NCI-H2171 (cell line): ENCODE measurements at places on chromosomes 1 and 21.

- DNase-seq = no peak
These were observed 744.1 kb upstream of the CHRM3 start for GRCh38 chr1:238642231-238642630.

- DNase-seq = peak; percentile 39
These were observed 55.0 kb downstream of the SLX9 start for GRCh38 chr21:44994695-44995342.

DNA sequence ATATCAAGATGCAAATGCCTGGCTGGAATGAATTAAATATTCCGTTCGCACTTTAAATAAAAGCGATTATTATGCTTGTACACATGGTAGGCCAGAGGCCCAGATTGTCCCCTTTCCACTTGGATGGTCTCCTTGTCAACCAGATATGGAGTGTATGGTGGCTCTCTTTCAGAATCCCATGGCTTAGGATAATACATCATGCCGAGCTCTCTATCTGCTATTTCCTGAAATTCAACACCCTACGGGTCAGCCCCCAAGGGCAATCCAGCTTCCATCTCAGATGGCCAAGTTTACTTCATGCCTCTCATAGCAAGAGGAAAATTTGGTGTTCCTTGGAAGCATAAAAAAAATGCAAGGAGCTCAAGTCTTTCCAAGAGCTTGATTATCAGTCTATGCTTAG is 25.4 kb upstream of the FMO1 start:
- DNase-seq = no peak

GRCh38 chr1:213418268-213419071 is 367.4 kb downstream of the RPS6KC1 start:
- DNase-seq = no peak

DNA sequence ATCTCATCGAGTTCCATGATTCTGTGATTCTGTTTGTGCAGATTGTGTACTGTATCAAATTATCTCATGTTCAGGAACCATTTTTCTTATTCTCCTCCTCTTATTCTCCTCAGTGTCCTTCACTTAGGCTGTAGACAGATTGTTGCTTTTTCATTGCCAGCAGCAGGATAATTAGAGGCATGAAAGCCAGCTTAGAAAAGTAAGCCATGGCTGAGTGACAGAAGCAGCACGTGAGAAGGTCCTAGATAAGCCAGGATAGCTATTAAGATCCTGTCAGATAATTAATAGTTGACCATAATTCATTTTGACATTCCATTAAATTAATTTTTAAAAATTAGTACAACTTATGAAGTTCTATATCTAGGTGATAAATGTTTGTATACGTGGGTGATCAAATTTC is 60.8 kb upstream of the PRKACB start:
- no peak for DNase-seq

GRCh38 chr1:15155888-15156741 is 2.6 kb downstream of the TMEM51 start:
- peak; percentile 18 for DNase-seq

DNA sequence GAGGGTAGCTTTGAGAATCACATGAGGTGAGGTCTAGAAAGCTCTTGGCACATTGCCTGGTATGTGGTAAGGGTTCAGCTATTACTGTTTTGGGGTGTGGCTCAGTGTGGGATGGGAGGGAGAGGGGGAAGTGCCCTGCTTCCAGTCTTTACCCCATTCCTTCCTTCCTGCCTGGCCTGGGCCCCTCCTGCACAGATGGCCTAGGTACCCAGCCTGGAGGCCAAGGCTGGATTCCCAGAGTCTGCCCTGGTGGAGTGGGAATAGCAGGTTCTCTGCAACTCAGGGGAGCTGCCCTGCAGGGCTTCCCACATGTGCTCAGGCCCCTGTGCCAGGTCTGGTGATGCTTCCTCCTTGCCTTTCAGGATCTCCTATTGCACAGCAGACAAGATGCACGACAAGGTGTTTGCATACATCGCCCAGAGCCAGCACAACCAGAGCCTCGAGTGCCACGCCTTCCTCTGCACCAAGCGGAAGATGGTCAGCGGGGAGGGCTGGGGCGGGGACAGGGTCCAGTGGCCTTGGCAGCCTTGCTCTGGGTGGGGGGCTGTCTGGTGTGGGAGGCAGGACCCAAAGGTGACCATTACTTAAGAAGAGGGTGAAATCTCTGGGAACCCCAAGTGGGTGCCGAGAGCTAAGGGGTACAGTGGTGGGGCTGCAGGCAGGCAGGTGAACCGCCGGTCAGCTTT is 13.5 kb downstream of the LDLRAP1 start:
- DNase-seq = no peak

GRCh38 chr1:244054924-244055263 is 3.8 kb downstream of the ZBTB18 start:
- no peak for DNase-seq

DNA sequence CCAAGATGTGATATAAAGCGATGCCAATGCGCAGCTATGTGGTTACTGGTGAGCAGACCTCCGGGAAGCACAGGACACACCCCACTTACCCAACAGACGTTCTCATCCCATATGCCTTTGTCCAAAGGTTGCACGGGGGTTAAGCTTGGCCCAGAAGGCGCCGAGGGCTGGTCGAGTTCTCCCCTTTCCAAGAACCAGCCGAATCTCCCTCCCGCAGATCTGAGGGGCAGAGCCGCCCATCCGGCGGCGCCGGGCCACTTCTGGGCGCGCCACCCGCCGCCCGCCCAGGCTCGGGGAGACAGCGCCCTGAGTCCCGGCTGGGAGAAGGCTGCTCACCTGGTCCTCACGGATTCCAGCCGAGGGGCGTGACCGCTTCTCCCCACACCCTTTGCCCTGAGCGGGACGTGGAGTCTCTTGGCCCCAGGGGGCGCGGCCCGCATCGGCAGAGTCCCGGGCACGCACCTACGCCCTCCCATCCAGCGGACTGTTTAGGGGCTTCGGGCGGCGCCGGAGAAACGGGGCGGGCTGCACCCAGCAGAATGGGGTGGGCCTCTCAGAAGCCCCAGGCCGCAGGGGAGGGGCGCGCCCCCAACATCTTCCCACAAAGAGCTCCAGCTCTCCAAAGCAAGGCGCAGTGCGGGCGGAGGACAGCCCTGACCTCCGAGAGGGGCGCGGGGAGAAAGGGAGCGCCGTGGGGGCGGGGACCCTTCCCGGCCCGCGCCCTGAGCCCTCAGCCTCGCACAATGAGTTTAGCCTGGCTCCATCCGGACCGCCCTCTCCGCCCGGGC is 615 bp downstream of the GPR161 start:
- peak; percentile 23 for DNase-seq

GRCh38 chr1:89931964-89932363 is 62.9 kb upstream of the ZNF326 start:
- no peak for DNase-seq

- DNase-seq = no peak
These were observed 128.5 kb upstream of the SERTAD4 start for GRCh38 chr1:210104103-210104502.

GRCh38 chr1:227901906-227902640 is 45.7 kb downstream of the WNT9A start:
- DNase-seq = no peak

GRCh38 chr21:45509566-45510465 is 32.4 kb downstream of the SLC19A1 start:
- no peak for DNase-seq

DNA sequence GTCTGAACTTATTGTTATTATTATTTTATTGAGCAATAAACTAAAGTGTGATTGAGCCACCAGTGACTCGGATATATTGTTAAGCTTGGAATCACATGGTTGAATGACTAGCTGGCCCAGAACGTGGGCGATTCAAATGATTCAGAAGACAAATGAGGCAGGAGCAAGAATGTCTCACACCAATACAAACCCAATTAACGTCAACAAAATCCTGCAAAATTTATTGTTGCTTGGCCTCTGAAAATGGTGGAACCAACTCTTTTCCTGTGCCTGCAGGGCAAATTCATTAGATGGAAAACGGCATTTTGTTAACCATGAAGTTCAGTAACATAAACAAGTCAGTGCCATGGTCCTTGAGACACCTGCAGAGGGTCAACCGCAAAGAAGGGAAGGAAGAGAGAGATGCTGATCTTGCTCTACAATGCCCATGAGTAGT is 482.0 kb downstream of the SETD4 start:
- no peak for DNase-seq

DNA sequence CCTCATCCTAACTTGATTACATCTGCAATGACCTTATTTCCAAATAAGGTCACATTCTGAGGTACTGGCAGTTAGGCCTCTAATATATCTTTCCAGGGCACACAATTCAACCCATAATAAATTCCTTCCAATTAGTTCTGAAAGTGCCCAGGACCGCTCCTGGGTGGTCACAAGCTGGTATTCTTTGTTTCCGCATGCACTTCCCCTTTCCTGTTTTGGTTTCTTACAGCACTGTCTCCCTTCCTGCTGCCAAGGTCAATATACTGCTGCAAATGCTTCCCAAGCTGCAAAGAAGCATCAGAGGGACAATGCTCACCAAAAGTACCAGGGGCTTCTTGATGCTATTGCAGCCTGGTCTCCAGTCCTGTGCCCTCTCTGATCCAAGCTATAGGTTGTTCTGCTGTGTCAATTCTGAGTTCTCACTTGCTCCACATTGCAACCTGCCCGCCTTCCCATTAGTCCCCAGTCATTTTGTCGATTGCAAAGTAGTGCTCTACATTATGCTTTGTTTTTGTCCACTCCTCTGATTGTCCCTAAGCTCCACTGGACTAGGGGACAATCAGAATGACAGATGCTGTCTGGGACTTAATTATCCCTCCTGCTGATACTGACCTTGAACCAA is 13.9 kb upstream of the XPR1 start:
- no peak for DNase-seq
